ENCODE measurements at places on chromosomes 16 and 17.
A peak's percentile ranks its signal among the peaks of the same experiment; 100 is the strongest.

- peak; percentile 54 for DNase-seq
Observed at GRCh38 chr16:1414532-1415260, at the start of gene UNKL. Gene UNKL, minus strand, starts transcription at chr16:1414704. Its CDS starts 13 bp downstream, at chr16:1414691.

GRCh38 chr16:20941636-20941926 is 41.0 kb downstream of the LYRM1 start:
- DNase-seq: no peak

DNA sequence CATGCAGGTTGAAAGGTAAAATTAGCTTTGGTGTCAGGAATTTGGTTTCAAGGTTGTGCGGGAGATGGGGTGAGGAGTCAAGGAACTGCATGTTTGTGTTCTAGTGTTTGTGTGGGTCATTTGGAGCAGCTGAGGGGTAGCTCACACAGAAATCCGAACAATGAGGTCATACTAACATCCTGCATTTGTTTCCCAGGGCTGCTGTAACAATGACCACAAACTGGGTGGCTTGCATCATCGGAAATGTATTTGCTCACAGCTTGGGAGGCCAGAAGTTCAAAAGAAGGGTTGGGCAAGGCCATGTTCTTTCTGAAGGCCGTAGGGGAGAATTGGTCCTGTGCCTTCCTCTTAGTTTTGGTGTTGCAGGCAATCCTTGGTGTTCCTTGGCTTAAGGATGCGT is 287.4 kb downstream of the HAPSTR1 start:
- peak; percentile 85 for DNase-seq

DNA sequence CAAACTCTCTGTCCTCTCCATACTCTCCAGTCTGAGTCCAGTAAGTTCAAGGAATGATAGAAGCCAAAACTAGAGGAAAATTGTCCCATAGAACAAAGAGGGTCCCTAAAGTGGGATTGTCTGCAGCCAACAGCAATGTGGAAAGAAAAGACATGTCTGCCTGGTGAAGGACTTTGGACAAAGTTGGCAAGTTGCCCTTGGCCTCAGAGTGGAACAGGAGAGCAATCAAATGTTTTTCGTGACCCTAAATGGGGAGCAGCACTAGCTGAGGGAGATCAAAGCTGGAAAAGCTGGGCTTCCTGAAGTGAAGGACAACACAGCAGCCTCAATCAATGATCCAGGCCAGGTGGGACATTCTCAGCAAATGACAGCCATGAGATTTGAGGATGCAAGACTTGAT is 183.5 kb downstream of the CHD9NB start:
- DNase-seq: no peak

DNA sequence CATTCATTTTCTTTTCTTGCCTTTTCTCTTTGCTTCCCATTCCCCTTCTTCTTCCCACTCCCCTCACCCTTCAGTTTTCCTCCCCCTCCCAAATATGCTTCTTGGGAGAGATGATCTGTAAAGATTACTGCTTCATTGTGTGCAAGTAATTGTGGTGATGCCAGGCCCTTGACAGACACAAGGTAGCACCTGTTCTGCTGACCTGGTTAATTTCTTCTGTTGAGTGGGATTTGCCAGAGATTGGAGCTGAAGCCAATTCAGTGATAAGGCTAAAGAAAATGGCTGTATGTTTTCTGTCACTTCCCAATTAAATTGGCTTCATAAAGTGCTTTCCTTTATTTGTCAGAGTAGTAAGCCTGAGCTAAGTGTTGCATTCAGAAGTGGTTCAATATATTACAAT is 44.5 kb downstream of the AATF start:
- no peak for DNase-seq

GRCh38 chr16:56349086-56349415 is 76.3 kb downstream of the AMFR start:
- DNase-seq: no peak

DNA sequence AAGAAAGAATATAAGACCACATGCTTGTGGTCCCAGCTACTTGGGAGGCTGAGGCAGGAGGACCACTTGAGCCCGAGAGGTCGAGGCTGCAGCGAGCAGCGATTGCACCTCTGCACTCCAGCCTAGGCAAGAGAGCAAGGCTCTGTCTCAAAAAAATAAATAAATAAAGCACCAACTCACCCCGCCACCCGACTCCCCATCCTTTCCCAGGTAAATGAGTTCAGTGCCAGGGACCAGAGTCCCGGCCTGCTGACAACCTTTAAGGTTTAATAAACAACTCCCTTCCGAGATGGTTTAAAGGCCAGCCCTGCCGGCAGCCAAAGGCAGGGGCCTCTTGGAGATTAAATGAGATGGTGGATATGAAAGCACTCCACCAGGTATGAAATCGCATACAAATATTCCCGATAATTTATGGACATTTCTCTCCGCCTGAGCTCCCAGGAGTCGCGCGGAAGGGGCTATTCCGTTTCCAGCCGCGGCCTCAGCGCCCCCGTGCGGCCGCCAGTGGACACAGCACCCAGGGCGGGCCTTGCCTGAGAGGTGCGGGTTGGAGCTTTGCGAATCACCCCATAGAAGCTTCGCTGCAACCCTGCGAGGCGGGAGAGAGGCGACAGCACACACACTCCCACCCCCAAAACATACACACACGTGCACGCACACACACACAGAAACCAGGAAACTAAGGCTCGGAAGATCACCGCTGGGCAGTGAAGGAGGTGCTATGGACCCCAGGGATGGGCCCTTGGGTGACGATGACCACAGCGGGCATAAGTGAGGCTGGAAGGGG is 4.0 kb upstream of the RPL38 start:
- peak; percentile 56 for DNase-seq

DNA sequence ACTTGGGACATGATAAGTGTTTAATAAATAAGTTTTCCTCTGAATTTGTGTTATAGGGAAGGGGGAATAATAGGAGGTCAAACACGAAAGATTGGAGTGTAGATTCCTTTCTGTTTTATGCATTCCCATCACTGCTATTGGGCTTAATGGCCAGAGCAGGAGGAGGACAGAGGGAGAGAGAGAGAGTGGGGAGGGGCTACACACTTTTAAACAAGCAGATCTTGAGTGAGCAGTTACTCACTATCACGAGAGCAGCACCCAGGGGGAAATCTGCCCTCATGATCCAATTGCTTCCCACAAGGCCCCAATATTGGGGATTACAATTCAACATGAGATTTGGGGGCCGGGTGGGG is 505.0 kb downstream of the GRIN2A start:
- DNase-seq: no peak

DNA sequence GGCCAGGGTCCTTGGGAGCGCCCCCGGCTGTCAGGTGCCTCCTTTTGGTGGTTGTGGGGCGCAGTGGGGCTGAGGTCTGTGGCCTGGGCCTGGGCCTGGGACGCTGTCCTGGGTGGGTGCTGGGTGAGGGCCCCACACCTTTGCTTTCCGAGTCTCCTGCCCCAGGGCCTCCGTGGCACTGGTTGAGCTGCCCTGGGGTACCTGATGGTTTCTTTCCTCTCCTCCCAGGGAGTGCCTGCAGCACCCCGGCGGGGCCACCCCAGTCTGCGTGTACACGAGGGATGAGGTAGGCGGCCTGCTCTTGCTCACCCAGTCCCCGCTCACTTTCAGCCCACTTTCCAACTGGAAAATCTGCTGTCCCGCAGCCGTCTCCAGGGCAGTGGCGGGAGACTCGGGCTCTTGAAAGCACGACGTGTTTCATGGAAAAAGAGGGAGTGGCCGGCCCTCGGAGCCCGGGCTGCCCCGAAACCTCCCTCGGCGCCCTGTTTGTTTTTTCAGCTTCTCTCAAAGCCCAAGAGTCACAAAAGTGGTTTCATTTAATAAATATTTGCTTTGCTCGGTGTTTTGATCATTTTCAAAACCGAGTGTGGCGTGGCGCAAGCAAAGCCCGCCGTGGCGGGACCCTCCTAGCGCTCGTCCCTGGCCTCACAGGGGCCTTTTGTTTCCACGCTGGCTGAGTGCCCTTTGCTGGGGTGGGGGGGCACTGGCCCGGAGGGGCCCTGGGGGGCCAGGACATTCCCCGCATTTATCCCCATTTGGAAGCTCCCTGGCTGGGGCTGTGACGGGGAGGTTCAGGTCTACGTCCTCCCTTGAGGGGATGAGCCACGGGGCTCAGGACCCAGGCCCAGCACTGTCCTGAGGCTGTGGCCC is 17.4 kb downstream of the ASPSCR1 start:
- no peak for DNase-seq

DNA sequence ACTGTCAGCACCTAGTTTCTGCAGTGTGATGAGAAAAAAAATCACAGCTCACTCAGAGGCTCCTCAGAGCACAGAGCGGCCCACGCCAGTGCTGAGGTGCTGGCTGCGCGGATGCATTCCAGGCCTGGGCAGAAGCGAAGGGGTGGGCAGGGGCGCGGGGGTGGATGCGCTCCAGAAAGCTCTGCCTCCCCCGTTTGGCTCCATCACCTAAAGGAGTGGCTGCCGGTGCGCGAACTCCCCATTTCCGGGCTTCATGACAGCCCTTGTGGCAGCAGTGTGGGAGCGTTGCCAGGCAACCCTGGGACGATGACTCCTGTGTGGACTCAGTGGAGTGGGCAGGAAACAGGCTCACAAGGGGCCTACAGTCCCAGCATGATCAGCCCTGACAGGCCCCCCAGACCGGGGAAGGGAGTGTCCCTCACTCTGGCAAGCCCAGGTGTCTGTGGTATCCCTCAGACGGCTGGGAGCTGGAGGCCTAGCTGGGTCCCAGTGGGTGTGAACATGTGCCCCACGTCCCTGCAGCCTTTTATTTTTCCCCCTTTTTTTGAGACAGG is 32.8 kb upstream of the NUDT16L1 start:
- peak; percentile 79 for DNase-seq

DNA sequence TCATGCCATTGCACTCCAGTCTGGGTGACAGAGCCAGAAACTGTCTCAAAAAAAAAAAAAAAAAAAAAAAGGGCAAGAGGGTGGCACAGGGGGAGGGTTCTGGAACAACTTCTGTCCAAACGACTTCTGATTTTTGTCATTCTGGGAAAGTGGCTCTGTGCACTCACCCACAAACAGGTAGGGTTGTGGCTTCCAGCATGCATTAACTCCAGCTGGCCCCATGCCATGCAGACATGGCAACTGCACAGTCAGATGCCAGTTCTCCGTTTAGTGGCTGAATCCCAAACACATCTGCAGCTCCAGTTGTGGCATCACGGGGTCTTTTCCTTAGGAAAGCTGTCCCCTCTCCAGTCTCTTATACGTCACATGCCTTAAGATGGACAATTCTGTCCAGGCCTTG is 30.3 kb downstream of the B4GALNT2 start:
- DNase-seq: no peak

- no peak for DNase-seq
Observed at GRCh38 chr17:34798581-34798980, 162.7 kb downstream of the CCT6B start.

- DNase-seq: no peak
Observed at GRCh38 chr16:29877266-29877961, 14.4 kb upstream of the CDIPT start.

GRCh38 chr16:83733301-83733700 is 74.5 kb upstream of the HSBP1 start:
- no peak for DNase-seq

GRCh38 chr16:86392436-86393152 is 117.7 kb upstream of the FOXF1 start:
- DNase-seq: no peak

DNA sequence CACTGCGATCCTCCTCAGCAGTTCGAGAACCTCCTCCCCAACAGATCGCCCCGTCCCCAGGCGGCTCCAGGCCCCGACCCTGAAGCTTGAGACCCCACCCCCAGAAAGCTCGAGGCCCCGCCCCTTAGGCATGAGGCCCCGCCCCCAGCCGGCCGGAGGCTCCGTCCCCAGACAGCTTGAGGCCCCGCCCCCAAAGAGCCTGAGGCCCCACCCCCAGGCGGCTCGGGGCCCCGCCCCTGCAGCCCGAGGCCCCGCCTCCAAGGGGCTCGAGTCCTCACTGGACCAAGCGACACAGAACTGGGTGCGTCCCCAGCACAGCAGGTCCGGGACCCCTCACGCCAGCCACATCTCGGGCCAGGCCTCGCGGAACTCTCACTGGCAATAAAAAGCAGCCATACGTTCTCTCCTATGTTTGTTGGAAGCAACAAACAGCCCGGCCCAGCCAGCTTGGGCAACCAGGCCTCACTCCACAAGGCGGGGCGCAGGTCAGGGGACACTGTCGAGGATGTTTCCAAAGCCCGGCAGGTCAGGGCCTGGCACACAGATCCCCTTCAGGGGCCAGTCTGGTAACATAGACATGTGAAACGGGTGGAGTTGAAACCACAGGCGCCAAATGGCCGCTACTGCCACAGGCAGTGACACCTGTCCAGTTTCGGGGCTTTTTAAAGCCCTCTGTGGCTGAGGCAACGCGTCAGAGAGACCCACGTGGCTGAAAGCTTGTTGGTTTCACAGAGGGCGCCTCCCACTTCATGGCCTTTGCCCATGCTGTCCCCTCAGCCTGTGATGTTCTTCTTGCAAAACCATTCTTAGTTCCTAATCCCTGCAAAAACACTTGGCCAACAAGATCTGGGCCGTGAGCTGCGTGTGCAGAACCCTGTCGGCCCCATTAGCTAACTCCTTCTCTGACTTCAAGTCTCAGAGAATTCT is 224.2 kb downstream of the PARN start:
- DNase-seq: peak; percentile 21

DNA sequence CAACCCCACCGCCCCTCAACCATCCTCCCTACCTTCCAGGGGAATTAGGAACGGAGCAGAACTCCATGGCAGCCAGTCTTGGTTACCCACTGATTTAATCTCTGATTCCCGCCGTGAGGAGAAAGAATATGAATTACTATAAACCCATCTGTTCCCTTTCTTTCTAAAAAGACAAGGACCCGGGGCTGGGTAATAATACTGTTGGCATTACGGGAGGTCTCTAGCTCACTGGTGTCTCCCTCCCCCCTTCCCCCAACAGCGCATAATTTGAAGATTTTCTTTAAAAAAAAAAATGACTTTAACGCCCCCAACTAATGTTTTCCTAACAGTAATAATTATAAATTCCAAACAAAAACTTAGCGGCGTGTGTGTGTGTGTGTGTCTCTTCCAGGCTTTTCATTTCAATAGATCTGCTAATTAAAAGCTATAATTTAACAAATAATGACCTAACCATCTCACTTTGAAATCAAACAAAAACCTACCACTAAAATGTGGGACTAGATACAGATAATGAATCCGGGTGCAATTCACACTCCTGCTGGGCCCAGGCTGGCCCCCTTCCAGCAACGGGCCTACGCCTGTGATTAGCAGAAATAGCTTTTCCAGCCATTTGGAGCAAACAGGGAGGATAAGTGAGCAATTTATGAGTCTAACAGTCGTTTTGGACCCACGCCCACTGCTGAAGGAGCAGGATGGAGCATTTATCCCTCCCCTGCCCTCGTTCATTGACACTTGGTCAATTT is 18.2 kb upstream of the BHLHA9 start:
- DNase-seq: no peak

- DNase-seq: no peak
Observed at GRCh38 chr16:25198021-25198420, 18.7 kb upstream of the AQP8 start.

DNA sequence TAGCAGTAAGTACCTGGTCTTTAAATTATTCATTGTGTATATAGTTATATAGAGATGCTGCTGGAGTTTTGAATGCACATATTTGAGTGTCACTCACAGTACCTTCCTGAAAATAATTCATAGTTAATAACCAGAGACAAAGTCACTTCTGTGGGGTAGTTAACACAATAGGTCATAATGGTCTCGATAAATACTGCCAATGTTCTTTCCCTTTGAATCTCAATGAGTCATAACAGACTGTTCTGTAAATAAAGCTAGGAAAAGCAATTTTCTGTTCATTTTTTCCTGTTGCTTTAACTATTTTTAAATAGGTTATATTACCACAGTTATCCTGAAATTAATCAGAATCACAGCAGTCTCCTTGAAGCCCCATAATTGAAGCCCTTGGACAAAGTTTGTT is 87.2 kb downstream of the MAP2K4 start:
- peak; percentile 40 for DNase-seq

- DNase-seq: no peak
Observed at GRCh38 chr17:68288804-68289203, 2.1 kb downstream of the SLC16A6 start.
